ENCODE measurements at places on chromosomes 3 and 15.

DNA sequence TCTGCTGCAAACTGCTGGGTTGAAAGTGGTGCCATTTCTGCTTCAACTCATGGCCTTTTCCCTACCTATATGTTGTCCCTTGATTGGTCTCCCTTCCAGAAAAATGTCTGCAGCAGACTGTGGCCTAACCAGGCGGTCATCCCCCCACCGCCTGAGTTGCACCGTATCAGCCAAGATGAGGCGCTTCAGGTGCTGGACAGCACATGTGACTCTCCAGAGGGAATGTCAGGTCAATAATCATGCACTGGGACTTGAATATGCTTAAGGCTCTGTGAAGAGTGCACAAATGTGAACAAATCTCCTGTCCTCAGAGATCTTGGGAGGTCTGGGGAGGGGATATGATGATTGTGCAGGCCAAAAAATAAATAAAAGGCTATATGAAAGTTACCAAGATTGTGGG lies 32.2 kb downstream of the LRTM1 start:
- H3K4me3 ChIP-seq = no peak overlapping the region
- peaks cover 41% of the 10 kb centered on the region for H3K4me1 ChIP-seq
- H3K27ac ChIP-seq = peak overlapping the region; percentile 49
- peaks cover 13% of the 10 kb centered on the region for H3K36me3 ChIP-seq
- H3K27me3 ChIP-seq = no peaks in the 10 kb centered on the region
- no peak for DNase-seq

DNA sequence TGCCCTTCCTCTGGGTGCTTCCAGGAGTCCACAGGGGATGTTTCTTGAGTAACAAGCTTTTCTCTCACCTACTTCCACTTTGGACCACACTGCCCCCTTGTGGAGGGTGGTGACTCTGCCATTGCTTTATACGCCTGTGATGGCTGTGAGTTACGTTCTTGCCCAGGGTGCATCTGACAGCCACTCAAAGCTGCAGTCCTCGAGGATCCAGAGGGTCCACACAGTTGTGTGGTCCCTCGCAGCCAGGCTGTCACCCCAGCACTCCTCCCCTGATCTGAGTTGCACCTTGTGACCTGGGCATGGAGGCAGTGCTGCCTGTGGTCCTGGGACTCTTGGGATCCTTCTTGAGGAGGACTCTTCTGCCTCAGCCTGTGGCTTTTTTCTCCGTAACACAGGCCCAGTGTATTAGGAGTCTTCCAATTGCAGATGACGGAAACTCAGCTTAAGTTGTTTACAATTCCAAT lies 23.4 kb downstream of the FOXL2 start:
- no peaks in the 10 kb centered on the region for H3K27me3 ChIP-seq
- H3K27ac ChIP-seq = peak overlapping the region; percentile 15
- peak; percentile 93 for DNase-seq
- H3K4me3 ChIP-seq = no peak overlapping the region
- peaks cover 17% of the 10 kb centered on the region for H3K4me1 ChIP-seq

DNA sequence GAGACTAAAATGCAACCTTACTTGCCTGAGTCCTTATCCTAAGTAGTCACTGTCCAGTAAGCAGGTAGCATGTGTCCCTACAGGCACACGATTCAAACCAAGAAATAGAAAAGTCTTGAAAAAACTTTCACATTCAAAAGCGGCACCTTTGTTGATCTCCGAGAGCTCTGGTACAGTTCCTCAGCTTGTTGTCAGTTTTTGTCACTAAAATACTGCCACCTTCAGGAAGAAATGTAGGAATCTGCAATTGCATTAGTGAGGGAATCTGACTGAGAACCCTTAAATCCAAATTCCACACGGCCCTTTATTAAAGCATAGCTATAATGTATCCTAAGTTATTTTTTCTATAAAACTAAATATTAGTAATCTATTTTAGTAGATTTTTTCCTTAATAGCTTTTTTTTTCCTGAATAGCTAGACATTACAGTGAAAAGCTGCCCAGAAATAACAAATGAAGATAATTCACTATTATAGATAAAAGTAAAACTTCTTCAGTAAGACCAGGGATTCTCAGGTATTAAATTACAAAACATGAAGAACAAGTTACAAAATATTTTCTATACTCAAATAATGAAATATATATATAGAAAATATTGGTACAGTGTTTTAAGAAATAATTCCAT lies 44.0 kb downstream of the CCDC54 start:
- H3K4me1 ChIP-seq = peaks cover 18% of the 10 kb centered on the region
- no peaks in the 10 kb centered on the region for H3K27me3 ChIP-seq
- H3K27ac ChIP-seq = peak overlapping the region; percentile 75
- peak overlapping the region; percentile 63 for H3K4me3 ChIP-seq
- no peaks in the 10 kb centered on the region for H3K36me3 ChIP-seq
- DNase-seq = peak; percentile 81

DNA sequence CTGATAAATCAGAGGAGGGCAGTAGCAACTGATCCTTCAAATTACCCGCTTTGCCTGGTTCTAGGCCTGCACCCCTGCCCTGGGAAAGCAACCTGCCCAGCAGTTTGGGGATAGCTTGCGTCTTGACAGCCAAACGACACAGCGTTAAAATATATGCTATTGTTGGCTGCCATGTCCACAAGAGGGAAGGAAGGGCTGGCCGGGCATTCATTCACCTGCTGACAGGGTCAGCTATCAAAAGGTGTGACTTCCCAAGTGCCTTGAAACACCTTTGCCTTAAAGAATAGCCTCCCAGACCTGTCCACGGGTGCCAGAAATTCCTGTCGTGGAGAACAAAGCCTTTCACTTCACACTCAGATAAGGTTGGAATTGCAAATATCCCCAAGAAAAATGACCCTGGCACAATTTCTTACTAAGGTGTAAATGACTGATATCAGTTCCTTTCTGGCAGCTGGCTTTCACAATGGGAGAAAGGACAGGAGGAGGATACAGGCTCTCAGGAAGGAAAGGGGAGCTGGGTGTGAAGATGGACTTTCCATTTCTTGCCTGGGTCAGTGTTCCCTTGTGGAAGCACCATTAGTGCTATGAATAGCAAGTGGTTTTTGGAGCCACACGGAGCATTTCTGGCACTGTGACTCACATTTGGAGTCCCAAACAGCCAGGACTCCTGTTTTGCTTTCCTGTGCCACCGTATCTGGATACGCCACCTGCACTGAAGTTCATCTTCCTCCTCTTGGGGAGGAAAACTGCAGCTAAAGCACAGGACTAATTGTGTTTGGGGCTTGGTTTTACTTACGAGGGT lies 19.2 kb downstream of the ALDH1A3 start:
- no peak overlapping the region for H3K27ac ChIP-seq
- no peak overlapping the region for H3K4me3 ChIP-seq
- no peaks in the 10 kb centered on the region for H3K27me3 ChIP-seq
- no peak for DNase-seq
- H3K36me3 ChIP-seq = no peaks in the 10 kb centered on the region

DNA sequence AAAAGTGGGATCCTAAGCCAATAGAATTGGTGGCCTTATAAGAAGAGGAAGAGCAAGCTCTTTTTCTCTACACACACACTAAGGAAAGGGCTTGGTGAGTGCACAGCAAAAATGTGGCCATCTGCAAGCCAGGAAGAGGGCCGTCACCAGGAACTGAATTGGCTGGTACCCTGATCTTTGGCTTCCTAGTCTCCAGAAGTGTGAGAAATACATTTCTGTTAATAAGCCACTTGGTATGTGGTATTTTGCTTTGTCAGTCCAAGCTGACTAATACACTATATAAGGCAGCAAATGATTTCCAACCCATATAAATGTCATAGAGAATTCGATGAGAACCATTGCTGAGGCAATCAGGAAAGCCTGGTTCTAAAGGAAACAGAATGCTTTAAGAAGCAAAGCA lies 816.3 kb upstream of the SEMA6D start:
- no peak for DNase-seq
- no peak overlapping the region for H3K4me3 ChIP-seq
- H3K36me3 ChIP-seq = no peaks in the 10 kb centered on the region
- H3K27me3 ChIP-seq = no peaks in the 10 kb centered on the region
- H3K4me1 ChIP-seq = peaks cover 5% of the 10 kb centered on the region

GRCh38 chr15:73237910-73238309 lies 130.8 kb downstream of the HCN4 start:
- H3K27me3 ChIP-seq = no peaks in the 10 kb centered on the region
- H3K4me1 ChIP-seq = no peaks in the 10 kb centered on the region
- H3K36me3 ChIP-seq = no peaks in the 10 kb centered on the region
- no peak for DNase-seq

DNA sequence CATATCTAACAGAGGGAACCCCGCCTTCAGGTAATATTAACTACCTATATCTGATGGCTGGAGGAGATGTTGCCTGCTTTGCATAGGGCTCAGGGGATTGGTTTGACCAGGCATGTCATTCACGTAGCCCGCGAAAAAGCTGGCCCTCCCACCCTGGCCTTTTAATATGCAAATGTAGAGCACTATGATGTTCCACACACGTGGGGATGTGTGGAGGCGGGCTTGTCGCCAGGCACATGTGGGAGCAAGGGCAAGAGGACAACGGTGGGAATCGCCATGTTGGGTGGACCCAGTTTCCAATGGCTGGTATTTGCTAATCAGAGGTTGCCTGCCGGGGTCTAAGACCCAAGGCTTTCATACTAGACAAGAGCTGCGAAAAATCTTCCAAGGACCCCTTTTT lies 469.8 kb downstream of the ZPLD1 start:
- no peak for DNase-seq
- no peaks in the 10 kb centered on the region for H3K36me3 ChIP-seq
- no peaks in the 10 kb centered on the region for H3K4me1 ChIP-seq
- no peak overlapping the region for H3K4me3 ChIP-seq
- peaks cover 74% of the 10 kb centered on the region for H3K27me3 ChIP-seq

- H3K4me3 ChIP-seq = no peak overlapping the region
- no peaks in the 10 kb centered on the region for H3K27me3 ChIP-seq
- H3K4me1 ChIP-seq = no peaks in the 10 kb centered on the region
These were observed 343.9 kb upstream of the DNAJC19 start for GRCh38 chr3:181333394-181333793.

GRCh38 chr3:154193000-154193615 lies 71.9 kb downstream of the ARHGEF26 start:
- H3K4me3 ChIP-seq = no peak overlapping the region
- no peak for DNase-seq
- H3K36me3 ChIP-seq = no peaks in the 10 kb centered on the region
- H3K27me3 ChIP-seq = no peaks in the 10 kb centered on the region
- H3K27ac ChIP-seq = no peak overlapping the region
- peaks cover 5% of the 10 kb centered on the region for H3K4me1 ChIP-seq

GRCh38 chr15:78178064-78178463 lies 28.9 kb downstream of the IDH3A start:
- no peak for DNase-seq
- H3K4me3 ChIP-seq = no peak overlapping the region
- peaks cover 6% of the 10 kb centered on the region for H3K36me3 ChIP-seq
- H3K27me3 ChIP-seq = no peaks in the 10 kb centered on the region
- no peak overlapping the region for H3K27ac ChIP-seq

- H3K36me3 ChIP-seq = no peaks in the 10 kb centered on the region
- no peak overlapping the region for H3K27ac ChIP-seq
- peaks cover 24% of the 10 kb centered on the region for H3K4me1 ChIP-seq
- peak overlapping the region; percentile 78 for H3K4me3 ChIP-seq
These were observed 51.2 kb upstream of the ULK4 start for GRCh38 chr3:42012935-42013690.

DNA sequence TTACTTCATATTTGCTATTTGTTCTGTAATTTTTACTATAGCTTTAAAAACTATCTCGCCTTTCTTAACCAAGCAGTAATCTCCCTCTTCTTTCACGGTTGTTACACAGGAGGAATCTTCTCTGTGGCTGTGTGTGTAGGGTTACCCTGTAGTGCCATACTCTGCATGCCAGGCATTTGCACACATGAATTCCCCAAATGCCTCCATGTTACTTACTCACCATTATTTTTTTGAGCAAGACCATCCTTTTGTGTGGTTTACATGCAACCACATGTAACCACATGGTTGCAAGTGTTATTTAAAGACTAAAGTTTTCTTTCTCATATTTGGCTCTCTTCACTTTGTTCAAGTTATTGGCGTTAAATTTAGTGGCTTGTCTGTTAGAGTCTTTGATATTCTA lies 45.5 kb downstream of the HPS3 start:
- peaks cover 11% of the 10 kb centered on the region for H3K4me1 ChIP-seq
- H3K4me3 ChIP-seq = no peak overlapping the region
- H3K36me3 ChIP-seq = peaks cover 26% of the 10 kb centered on the region
- H3K27me3 ChIP-seq = no peaks in the 10 kb centered on the region
- no peak for DNase-seq
- no peak overlapping the region for H3K27ac ChIP-seq

DNA sequence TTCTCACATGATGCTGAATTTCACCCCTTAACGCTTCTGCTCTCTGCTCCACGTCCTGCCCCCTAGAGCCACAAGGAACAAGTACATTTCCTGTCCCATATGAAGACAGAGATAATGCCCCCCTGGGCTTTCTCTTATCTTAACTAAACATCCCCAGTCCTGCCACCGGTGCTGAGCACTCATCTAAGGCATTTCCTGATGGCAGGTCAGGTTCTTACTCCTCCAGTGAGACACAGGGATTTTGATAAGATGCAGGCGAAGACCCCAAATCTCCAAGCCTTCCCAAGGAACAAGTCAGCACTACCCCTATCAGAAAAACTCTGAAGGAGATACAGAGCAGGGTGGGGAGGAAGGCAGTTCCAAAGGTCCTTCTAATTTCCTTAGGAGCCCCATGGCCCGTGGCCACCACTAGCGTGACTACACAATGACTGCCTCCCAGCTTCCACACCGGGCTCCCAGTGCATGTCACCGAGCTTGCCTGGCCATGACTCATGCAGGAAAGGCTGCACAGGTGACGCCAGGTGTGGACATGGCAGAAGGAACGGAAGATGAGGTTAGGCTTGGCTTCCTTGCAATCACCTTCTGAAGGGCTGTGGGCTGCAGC lies 152.9 kb downstream of the XXYLT1 start:
- no peaks in the 10 kb centered on the region for H3K36me3 ChIP-seq
- no peak overlapping the region for H3K27ac ChIP-seq

DNA sequence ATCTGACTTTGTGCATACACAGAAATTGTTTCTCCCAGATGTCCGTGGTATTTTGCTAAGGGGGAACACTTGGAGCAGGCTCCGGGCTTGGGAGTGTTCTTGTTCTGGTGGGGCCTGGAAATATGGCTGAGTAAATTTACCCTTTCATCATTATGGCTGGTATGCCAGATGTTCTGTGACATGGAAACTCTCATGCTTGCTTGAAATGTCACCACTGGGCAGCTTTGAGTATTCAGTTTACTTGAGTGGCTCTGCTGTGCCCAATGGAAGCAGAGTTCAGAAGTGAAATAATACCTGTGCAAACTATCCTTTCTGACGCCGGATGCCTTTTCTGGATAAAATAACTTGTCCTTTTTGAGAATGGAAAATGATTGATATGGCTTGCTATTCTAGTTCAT lies 283.6 kb upstream of the TPM1 start:
- H3K4me1 ChIP-seq = peaks cover 27% of the 10 kb centered on the region
- DNase-seq = no peak
- H3K36me3 ChIP-seq = peaks cover 9% of the 10 kb centered on the region
- H3K4me3 ChIP-seq = no peak overlapping the region
- H3K27ac ChIP-seq = peak overlapping the region; percentile 74

GRCh38 chr3:156552973-156553372 lies 1.9 kb downstream of the SSR3 start:
- H3K4me1 ChIP-seq = peaks cover 30% of the 10 kb centered on the region
- no peaks in the 10 kb centered on the region for H3K27me3 ChIP-seq
- no peak for DNase-seq
- H3K4me3 ChIP-seq = peak overlapping the region; percentile 89

GRCh38 chr3:18228060-18228459 lies 197.1 kb downstream of the SATB1 start:
- no peaks in the 10 kb centered on the region for H3K36me3 ChIP-seq
- no peaks in the 10 kb centered on the region for H3K27me3 ChIP-seq
- no peak overlapping the region for H3K4me3 ChIP-seq
- H3K27ac ChIP-seq = no peak overlapping the region

GRCh38 chr3:133777807-133778568 lies 27.6 kb upstream of the SRPRB start:
- no peaks in the 10 kb centered on the region for H3K36me3 ChIP-seq
- H3K27ac ChIP-seq = no peak overlapping the region
- H3K27me3 ChIP-seq = peaks cover 75% of the 10 kb centered on the region
- no peak for DNase-seq
